ENCODE measurements at places on chromosomes 13 and 19.

GRCh38 chr13:64718116-64718515, 2512.0 kb downstream of the PCDH9 start:
- no peak for DNase-seq

DNA sequence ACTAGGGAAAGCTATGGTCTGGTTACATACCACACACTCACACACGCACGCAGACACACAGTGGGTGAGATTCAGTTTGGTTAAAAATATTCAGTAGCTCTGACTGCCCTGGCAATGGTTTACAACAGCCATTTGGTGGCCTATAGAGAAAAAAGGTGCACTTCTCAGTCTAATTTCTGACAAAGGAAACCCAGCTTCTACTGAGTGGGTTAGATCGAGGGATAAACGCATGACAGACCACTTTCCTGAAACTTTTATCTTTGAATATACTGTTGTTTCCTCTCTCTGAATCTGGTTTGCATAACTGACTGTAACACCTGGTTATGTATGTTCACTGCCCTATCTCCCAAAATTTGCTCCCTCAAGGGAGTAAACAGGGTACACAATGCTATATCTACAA, 2.5 kb downstream of the LIG4 start:
- no peak for DNase-seq

GRCh38 chr19:10193790-10194499, 808 bp downstream of the DNMT1 start:
- DNase-seq = no peak

DNA sequence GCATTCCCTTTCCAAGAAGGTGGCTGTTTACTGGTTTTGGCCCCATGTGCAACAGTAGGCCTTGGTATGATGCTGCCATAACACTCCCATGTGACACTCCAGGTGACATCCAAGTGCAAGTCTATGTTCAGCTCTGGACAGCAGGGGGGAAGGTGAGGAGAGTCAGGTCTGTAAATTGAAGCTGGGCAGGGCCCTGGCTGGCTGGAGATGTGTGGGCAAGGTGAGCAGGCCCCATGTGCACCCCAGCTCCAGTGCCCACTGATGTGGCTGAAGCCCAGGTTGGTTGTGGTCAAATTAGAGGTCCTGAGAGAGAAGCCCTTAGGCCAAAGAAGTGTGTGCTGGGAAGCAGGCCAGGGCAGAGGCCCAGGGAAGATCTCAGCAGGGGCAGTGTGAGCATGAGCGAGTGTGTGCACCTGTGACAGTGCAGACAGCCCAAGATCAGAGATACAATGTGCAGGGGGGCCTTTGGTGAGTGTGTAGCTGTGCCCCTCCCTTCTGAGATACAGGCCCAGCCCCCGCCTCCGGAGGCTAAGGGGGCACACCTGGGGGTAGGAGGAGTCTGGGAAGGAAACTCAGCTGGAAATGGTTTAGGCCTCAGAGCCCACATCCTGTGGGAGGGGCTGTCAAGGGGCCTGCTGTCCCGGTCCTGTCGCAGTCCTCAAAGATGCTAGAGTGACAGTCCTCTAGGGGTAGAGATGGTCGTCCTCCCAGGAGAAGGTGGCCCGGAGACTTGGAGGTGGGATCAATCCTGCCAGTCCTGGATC, 18.6 kb downstream of the DEDD2 start:
- DNase-seq = no peak

- DNase-seq = no peak
Observed at GRCh38 chr13:29607465-29607864, 12.0 kb upstream of the SLC7A1 start.

- no peak for DNase-seq
Observed at GRCh38 chr13:99702687-99703319, 201.5 kb downstream of the TM9SF2 start.

Data from inflammatory macrophage (primary cell).